ENCODE measurements at places on chromosomes 13 and 19.

DNA sequence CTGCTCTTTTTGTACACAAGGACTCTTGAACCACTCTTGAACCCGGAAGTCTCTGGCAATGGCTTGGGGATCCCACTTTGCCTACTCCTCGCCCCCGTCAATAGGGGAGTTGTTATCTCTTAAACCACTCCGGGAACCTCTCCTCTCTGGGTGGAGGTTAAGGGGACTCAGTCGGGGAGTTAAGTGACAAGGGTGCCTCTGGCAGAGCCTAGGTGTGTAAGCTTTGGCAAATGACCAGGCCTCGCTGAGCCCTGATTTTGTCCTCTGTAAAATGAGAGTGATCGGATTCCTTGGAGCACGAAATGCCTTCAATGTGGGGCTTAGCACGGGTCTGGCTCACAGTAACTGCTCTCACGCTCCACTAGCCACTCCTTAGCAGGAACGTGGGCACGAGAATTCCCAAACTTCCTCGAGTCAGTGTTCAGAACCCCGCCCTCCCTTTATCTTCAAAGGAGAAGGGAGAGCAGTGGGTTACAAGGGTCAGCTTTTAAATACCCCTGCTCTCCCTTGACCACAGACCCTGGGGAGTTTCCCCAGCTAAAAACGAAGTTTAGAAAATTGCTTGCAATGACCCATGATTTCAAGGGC is 193.3 kb downstream of the KATNAL1 start:
- DNase-seq = no peak

DNA sequence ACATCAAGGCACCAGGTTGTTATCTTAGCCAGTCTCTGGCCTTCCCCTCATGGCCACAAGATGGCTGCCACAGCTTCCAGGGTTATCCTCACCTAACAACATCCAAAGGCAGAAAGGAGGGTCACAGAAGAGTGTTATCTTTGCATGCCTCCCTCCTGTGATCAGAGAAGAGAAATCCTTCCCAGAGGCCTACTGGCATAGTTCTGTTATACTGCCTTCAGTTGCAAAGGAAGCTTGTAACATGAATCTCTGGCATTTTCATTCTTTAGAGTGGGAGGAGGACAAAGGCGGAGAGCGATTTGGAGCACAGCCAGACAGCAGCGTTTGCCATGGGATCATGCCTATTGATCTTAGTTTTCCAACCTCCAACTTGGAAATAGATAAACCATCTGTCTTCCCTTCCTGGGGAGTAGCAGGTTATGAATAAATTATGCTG is 135.7 kb downstream of the DNAJC15 start:
- DNase-seq = no peak

- DNase-seq = no peak
These were observed 591 bp downstream of the DEDD2 start for GRCh38 chr19:42216653-42217519.

GRCh38 chr13:25137788-25138115 is 34.3 kb downstream of the AMER2 start:
- DNase-seq = no peak

DNA sequence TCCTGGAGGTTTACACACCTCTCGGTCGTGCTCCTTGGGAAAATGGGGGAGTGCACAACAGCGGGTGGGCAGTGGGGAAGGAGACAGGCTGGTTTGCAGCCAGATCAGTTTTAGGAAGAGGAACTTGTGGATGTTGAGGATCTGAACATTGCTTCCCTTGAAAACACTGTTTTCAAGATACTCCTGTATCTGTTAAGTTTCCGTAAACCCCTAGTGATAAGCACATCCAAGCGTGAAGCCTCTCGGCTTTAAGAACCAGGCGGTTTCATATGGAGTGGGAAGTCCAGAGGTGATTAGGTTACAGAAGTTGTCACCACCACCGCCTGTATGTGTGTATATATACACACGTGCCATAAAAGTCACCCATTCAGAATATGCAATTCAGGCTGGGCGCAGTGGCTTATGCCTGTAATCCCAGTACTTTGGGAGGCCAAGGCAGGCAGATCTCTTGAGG is 47.4 kb downstream of the SIPA1L3 start:
- DNase-seq = no peak

DNA sequence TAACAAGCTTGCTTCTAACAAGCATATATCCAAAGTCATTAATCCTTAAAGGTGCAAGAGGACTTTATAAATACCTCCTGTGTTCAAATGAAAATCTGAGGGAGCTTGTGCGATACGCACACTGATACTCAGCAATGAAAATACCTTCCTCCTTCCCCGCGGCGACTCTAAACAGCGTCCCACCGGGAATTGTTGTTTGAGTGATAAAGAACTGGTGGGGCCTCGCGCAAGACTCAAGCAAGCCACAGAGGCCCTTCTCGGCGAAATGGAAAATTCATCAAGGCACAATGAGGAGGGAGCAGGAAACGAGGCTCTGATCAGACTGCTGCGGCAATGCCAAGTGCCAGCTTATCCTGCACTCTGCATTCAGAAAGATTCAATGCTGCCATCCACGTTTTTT is 126.7 kb downstream of the ABCC4 start:
- no peak for DNase-seq

DNA sequence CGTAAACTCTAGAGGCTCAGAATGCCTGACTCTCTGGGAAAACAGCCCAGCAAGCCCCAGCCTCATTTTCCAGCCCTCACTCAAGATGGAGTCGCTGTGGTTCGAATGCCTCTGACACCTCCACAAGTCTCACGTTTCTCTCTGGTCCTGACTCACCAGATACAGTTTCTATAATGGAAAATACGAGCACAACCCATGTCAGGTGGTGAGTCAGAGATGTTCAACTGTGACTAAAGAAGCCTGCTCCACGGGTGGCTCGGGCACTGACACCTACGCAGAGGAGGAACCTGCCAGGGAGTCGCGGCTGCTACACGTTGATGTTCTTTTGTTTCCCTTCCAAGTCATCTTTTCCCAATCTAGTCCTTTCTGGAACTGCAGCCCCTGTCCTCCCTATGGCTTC is 87.1 kb upstream of the STK24 start:
- DNase-seq = peak; percentile 54

Measured in activated T-cell treated with anti-CD3 and anti-CD28 coated beads for 24 hours (primary cell).